ENCODE measurements at places on chromosomes 11 and 22.
A peak's percentile ranks its signal among the peaks of the same experiment; 100 is the strongest.

DNA sequence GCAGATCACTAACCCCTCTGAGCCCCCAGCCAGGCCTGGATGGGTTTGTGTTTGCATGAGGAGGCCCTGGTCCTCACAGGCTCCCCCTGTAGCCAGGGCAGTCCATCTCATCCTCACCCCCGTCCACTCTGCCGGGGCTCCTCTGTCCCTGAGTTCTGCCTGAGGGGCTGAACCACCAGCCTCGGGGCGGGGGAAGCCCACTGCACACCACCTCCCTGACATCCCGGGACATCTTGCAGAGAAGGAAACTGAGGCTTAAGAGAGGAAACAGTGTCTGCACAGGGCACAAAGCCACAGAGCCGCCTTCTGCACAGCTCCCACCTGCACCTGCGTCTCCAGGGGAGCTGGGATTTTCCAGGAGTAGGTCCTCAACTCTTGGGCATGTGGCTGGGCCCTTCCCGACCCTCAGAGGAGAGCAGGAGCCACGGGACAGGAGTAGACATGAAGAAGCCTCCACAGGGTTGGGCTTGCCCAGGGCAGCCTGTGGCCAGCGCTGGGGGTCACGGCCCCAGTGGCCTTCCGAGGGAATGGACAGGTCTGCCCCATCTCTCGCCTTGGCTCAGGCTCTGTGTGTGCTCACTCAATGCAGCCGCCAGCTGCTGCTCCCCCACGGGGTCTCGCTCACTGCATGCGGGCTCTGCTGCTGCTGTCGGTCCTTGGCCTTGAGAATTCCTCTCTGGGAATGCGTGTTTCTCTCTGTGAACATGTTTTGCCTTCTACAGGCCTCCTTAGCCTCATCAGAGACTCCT lies 45.4 kb upstream of the CCDC188 start:
- no peak for ATAC-seq

GRCh38 chr11:71240061-71240690 lies 12.2 kb downstream of the SHANK2 start:
- no peak for ATAC-seq

DNA sequence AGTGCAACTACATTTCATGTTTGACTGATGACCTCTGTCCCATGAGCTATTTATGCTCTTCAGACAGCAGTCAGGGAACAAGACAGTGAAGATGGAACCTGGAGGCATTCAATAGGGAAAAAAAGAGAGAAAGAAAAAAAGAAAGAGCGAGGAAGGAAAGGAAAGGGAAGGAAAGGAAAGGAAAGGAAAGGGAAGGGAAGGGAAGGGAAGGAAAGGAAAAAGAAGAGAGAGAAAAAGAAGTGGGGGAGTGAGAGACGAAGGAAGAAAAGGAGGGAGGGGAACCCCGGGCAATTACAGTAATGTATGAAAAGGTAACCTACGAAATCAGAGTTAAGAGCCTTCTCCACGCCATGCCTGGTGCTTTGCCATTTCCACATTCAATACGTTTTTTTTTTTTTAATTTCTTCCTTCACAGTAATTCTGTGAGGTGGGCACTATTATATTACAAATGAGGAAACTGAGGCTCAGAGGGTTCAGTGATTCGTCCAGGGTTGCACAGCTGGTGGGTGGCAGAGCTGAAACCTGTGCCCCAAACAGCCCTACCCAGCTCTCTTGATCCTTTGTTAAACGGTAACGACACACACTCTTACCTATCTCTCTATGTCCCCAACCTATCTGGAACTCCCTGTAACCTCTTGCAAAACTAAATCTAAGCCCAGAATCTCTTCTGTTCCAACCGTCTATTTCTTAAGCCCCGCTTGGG lies 39.3 kb downstream of the ETS1 start:
- no peak for ATAC-seq

GRCh38 chr11:131430473-131431208 lies 60.2 kb downstream of the NTM start:
- ATAC-seq: peak; percentile 31

DNA sequence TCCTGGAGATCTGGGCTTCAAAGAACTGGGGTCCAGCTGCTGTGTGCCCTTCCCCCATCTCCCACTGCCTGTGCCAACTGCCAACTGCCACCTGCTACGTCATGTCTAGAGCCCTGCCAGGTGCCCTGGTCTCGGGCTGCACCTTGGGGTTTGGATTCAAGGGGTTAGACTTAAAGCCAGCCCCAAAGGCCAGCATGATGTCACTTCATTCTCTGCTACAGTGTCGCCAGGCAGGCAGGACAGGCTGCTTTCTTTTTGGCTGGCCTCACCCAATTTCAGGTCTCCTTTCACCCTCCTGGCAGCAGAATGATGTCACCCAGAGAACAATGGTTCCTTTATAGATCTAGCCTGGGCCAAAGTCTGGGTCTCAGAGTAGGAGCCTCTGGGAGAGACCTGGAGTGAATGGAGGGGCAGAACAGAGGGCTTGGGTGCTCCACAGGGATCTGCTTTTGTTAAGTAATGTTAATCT lies 79.5 kb upstream of the CRYBB3 start:
- ATAC-seq: no peak

DNA sequence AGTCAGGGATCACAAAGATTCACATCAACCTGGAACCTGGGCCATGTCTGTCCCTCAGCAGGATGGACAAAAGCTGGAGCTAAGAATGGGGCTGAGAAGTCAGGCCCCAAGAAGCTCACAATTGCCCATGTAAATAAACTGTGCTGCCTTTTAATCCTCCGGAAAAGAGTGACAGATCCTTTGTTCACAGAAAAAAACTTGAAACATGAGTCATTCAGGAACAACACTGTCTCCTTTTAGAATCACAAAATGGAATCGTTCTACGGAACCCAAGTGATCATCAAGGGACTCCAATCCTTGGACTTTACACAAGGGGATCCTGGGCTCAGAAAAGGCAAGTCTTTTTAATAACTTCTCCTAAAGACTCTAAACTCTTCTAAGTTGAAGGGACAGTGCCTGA lies 36.1 kb downstream of the RELT start:
- ATAC-seq: no peak

DNA sequence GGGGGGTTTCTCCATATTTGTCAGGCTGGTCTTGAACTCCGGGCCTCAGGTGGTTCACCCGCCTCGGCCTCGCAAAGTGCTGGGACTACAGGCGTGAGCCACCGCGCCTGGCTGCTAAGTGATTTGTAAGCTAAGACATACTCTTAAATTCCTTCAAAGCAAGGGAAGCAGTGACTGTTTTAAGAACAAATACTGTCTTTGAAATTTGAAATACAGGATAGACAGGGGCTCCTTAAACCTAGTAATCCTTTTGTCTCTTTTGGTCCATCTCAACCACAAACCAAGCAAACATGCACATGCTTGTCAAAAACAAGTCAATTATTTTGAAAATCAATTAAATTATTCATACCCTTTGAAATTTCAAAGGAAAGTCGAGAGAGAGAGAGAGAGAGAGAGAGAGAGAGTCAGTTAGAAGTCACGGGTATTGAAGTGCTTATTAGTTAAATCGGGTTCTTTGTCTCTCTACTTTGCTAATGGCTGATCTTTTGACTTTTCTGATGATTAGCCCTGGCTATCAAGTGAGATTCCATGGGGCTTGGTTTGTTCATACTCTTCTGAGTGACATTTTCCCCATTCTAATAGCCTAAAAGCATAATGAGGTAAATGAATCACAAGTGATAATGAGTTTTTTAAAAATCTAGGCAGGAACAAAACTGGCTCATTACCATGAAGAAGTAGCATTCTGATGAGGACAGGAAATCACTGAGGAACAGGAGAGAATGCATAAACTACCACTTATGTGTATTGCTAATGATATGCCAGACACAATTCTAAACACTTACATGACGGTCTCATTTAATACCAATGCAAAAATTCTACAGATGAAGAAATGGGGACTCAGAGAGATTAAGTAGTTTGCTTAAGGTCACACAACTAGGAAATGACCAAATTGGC lies 48.0 kb downstream of the MCHR1 start:
- ATAC-seq: no peak

- no peak for ATAC-seq
These were observed 70.6 kb downstream of the PHF21A start for GRCh38 chr11:46050662-46051061.

- no peak for ATAC-seq
These were observed 344.5 kb downstream of the LARGE1 start for GRCh38 chr22:33575771-33576170.

GRCh38 chr11:117084992-117085391 lies 13.2 kb downstream of the SIK3 start:
- no peak for ATAC-seq

GRCh38 chr22:44363980-44364750 lies 51.4 kb upstream of the SHISAL1 start:
- ATAC-seq: no peak

DNA sequence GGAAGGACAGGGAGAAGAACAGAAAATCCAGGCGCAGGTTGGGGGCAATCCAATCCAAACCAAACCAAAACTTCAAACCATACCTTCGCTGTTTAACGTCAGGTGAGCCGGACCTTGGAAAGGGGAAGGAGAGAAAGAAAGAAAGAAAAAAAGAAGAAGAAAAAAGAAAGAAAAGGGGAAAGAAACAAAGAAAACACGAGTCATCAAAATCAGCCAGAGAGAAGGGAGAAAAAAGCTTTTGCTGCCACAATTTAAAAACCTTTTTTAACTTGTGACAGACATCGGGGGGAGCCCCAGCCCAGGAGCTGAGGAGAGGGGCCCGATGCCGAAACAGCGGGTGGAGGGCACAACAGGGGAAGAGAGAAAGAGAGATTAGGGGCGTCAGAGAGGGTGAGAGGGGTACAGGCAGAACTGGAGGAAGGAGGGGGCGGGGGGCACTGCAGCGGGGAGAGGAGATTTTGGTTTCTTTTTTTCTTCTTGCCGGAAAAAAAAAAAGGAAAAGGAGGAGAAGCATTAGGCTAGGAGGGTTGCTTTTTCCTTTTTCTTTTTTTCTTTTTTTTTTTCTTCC lies 30.1 kb downstream of the NRXN2 start:
- ATAC-seq: no peak

- peak; percentile 42 for ATAC-seq
These were observed 732 bp upstream of the SORL1 start for GRCh38 chr11:121451178-121451985.

GRCh38 chr22:28894334-28894733 lies 11.0 kb downstream of the ZNRF3 start:
- ATAC-seq: no peak

GRCh38 chr11:117796456-117796871 lies 552 bp downstream of the DSCAML1 start:
- ATAC-seq: no peak

DNA sequence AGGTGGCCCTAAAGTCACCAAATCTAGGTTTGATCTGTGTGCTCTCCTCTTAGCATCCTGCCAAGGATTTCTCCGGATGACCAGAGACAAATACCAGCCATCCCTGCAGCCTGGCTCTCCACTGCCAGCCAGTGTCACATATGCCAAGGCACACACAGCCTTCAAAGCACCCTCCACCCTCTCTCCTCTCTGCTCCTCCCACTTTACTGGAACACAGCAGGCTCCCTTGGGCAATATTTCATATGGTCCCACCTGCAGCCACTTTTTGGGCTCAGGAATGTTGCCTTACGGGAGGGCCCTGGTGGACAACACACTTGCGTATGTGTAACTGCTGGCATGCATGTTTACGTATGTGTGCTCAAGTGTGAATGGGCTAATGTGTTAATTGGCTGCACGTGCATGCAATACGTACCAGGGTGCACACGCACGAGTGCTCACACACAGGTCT lies 183.9 kb downstream of the CEP164 start:
- ATAC-seq: no peak

DNA sequence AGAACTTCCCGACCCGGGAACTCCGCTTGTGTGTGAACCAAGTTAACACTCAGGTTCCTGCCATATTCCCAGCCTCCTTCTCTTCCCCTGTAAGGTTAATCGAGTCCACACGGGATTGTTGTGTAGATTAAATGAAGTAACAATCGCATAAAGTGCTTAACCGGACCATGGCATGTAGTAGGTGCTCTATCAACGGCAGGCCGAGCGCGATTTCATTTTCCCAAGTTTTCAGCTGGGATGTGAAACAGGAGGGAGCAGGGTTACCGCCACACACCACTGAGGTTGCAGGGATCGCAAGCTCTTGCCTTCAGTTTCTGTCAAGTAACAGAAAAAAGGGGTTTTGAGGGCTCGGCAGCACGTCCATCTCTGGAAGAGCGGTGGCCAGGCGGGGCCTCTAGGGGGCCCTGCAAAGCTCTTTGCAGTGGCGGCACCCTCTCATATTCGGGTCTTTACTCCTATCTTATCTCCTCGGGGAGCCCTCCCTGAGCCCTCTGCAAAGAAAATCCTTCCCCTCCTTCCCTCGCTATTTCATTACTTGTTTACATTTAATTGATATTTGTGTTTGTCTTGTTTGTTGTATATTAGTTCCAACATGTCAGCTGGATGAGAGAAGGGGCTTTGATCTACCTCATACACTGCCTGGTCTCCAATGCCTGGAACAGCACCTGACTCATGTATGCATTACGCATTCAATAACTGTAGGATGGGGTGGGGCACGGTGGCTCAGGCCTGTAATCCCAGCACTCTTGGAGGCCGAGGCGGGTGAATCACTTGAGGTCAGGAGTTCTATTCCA lies 816 bp upstream of the PLEKHA7 start:
- peak; percentile 35 for ATAC-seq

GRCh38 chr22:29031227-29032011 lies 30.2 kb downstream of the C22orf31 start:
- ATAC-seq: no peak

DNA sequence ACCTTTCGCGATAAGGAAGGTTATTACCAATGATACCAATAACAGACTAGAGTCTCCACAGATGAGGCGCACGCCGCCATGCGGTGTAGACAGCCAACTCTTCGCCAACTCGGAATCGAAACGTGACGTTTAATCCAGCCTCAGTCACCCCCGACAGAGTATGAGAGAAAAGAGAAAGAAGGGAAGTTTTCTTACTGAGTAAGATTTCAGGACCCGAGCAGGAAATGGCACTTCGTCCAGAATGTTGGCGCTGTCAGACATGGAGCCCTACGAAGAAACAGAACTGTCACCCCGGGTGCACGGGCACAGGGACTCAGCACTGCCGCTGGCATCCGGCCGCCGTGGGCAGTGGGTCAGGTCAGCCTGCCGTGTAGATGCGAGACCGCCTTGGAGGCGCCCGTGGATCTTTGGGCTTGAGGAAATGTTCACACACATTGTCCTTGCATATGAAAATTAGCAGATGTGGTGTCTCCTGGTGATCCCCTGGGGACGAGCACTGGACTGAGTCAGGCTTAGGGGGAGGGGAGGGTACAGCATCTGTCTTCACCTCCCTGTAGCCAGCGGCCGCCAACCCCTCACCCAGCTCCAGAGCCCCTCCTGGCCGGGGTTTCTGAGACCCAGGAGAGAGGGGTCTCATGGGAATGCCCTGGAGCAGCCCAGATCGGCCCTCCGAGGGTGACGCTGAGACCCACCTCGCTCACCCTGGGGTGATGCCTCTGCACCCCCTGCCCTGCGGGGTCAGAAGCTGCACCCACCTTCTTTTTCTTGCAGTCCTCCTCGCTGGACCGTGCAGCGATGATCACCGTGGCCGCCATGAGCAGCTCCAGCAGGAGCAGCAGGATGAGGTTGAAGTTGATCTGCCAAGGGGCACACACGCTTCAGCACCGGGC lies 8.3 kb downstream of the MLC1 start:
- ATAC-seq: no peak
